ENCODE measurements at places on chromosomes 16 and 17. TPM values are rescaled to one million over a fixed set of nuclear protein-coding genes. Genes with fewer than 3 reads are reported as not detected.

DOC2A gene
- not detected for total RNA-seq

CORO6 gene
- 4.9 TPM for total RNA-seq

SRL gene
- total RNA-seq: not detected

ZCCHC14 gene
- total RNA-seq: 11.0 TPM

DHRS7C gene
- not detected for total RNA-seq

TP53TG3D gene
- total RNA-seq: not detected

IGF2BP1 gene
- total RNA-seq: not detected

TBC1D3B gene
- 8.4 TPM for total RNA-seq

WDR90 gene
- total RNA-seq: 67.3 TPM

MT4 gene
- not detected for total RNA-seq

AMZ2 gene
- total RNA-seq: 70.2 TPM

LRRC37B gene
- total RNA-seq: 38.4 TPM

STH gene
- not detected for total RNA-seq

PGS1 gene
- total RNA-seq: 68.5 TPM

TBC1D28 gene
- total RNA-seq: not detected

IGFBP4 gene
- total RNA-seq: 85.6 TPM

C16orf74 gene
- total RNA-seq: 3.7 TPM

GNGT2 gene
- total RNA-seq: 12.4 TPM

SYNGR3 gene
- total RNA-seq: 2.8 TPM

CA5A gene
- not detected for total RNA-seq

UTS2R gene
- not detected for total RNA-seq

HP gene
- not detected for total RNA-seq

AANAT gene
- total RNA-seq: not detected

PLLP gene
- 0.66 TPM for total RNA-seq

GDPD1 gene
- 2.2 TPM for total RNA-seq

ETV4 gene
- total RNA-seq: 2.1 TPM

CCL4 gene
- 3.6 TPM for total RNA-seq

KLHL10 gene
- not detected for total RNA-seq

CDR2L gene
- 0.28 TPM for total RNA-seq

TBC1D3I gene
- total RNA-seq: 0.17 TPM

CDRT15L2 gene
- total RNA-seq: not detected

ACSM2A gene
- total RNA-seq: not detected

APPBP2 gene
- total RNA-seq: 35.1 TPM

SLC16A13 gene
- 23.8 TPM for total RNA-seq

CACNB1 gene
- total RNA-seq: 23.6 TPM

RPL13 gene
- 3,557 TPM for total RNA-seq

TOP2A gene
- 340 TPM for total RNA-seq

ZNF200 gene
- total RNA-seq: 13.7 TPM

GFAP gene
- total RNA-seq: not detected

PPM1D gene
- total RNA-seq: 17.0 TPM

PPM1E gene
- not detected for total RNA-seq

CCL2 gene
- not detected for total RNA-seq

C1QL1 gene
- total RNA-seq: 1.1 TPM

AIPL1 gene
- total RNA-seq: not detected

INCA1 gene
- total RNA-seq: 0.15 TPM

ENPP7 gene
- total RNA-seq: not detected
